ENCODE measurements at places on chromosomes 2 and 18.

DNA sequence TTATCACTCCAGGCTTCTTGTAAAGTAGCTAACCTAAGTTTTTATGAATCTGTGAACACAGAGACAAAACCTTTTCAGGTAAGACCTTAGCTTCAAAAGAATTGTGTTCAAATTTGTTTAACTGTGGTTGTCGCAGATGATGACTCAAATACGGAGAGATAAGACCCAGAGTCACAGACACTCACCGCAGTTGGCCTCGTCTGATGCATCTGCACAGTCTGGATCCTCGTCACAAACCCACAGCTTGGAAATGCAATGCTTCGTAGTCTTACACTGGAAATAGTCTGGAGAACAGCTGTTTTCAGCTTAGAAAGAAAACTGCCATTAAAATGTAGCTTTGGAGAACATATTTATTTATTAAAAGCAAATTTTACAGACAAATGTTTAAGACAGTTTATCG lies 1662.1 kb upstream of the NXPH2 start:
- DNase-seq, result no peak

DNA sequence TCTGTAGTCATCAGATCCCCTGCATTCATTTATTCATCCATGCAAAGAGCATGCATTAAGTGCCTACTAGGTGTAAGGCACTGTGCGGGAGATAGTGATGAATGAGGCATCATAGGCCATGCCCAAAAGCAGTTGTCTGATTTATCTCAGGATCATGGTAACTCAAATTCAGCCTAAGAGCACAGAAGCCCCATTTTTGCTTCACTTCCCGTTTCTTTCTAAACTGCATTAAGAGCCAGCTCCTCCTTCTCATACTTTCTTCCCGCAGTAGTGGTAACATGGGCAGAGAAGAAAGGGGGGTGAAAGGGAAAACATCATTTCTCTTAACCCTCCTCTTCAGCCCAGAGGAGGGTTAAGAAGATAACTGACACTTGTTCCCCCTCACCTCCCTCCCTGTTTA lies 2.9 kb downstream of the GPR45 start:
- no peak for DNase-seq

DNA sequence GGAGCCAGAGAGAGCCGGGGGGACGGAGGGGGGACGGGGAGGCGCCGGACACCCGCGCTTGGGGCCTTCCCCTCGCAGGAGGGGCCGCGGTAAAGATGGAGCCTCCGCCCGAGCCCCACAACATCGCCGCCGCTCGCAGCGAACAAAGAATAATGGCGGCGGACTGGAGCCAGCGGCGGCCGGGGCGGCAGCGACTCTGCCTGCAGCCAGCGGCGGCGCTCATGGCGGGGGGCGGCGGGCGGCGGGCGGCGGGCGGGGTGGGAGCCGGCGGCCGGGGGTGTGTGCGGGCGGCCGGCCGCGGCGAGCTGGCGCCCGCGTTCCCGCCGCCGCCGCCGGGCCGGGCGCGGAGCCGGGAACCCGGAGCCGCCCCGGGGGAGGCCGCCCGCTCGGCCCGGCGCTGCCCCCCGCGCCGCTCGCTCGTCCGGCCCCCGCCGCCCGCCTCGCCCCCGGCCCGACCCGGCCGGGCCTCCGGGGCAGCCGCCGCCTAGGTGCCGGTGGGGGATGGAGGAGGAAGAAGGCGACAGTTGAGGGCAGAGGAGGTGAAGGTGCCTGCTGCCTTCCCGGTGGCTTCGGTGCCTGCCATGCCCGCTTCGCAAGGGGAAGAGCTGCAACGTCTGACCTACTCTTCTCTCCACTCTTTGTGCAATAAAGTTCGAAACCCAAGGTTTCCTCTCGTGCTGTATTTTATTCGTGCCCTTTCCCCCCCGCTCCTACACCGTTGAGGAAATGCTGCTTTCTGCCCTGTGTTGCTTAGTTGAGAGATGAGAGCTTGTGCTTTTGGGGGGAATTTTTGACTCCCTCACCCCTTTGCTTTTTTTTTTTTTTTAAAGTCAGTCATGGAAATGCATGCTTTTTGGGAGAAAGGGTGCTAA lies 634 bp downstream of the CREB1 start:
- DNase-seq, result peak; percentile 75

- DNase-seq, result no peak
These were observed 39.8 kb downstream of the MYO7B start for GRCh38 chr2:127575185-127575765.

DNA sequence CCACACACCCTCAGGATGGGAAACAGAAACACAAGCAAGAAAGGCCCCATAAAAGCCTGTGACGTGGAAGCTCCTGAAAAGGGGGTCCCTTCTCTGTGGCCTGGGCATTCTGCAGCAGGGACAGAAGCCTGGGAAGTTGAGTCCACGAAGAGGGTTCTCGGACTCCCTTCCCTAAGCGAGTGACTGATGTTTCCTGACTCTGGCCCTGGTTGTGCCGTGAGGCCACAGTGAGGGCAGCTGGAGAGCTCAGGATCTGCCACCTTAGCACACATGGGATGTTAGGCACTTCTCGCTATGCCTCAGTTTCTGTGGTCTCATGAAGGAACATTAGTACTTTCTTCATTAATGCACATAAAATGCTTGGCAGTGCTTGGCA lies 87.2 kb upstream of the ZFP36L2 start:
- no peak for DNase-seq

GRCh38 chr2:164429354-164429753 lies 191.9 kb downstream of the GRB14 start:
- no peak for DNase-seq

GRCh38 chr2:117523267-117523666 lies 291.2 kb upstream of the DDX18 start:
- no peak for DNase-seq

GRCh38 chr2:229133155-229133772 lies 137.8 kb downstream of the PID1 start:
- peak; percentile 35 for DNase-seq

GRCh38 chr18:44080054-44080453 lies 600.6 kb upstream of the SETBP1 start:
- no peak for DNase-seq

- no peak for DNase-seq
These were observed 26.1 kb upstream of the PIEZO2 start for GRCh38 chr18:11175266-11175979.

GRCh38 chr2:113227290-113227689 lies 51.4 kb downstream of the PAX8 start:
- DNase-seq, result no peak

- DNase-seq, result no peak
These were observed 190.1 kb upstream of the SP5 start for GRCh38 chr2:170524828-170525565.

DNA sequence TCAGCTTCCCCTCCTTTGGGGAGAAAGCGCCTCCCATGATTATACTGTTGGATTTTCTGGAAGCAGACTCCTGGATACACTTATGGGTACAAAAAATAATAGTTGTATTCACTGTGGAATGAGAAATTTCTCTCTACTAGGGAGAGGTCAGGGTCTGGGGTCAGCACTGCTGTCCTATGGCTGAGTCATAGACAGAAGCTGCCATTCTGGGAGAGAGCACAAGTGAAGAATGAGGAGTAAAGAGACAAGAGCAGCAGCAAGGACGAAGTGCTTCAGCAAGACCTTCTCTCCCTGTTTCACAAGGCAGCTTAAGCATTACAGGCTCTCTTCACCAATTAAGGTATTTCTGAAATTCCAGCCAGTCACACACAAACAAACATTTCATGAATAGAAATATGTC lies 10.1 kb upstream of the UNC80 start:
- no peak for DNase-seq

GRCh38 chr2:207813942-207814341 lies 44.2 kb upstream of the FZD5 start:
- no peak for DNase-seq

DNA sequence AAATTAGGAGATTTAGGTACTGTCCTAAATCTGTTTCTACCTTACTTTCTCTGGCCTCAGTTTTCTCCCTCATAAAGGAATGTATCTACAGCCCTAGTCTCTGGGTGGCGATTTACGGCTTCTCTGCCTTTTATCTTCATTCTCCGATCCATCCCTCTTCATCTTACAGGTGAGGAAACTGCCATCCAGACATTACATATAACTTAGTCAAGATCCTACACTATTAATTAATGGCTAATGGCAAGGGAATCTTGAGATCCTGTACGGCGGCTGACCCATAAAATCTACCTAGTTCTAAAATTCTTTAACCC lies 386 bp upstream of the YIPF4 start:
- DNase-seq, result no peak

GRCh38 chr2:155841442-155841841 lies 491.1 kb downstream of the NR4A2 start:
- no peak for DNase-seq

DNA sequence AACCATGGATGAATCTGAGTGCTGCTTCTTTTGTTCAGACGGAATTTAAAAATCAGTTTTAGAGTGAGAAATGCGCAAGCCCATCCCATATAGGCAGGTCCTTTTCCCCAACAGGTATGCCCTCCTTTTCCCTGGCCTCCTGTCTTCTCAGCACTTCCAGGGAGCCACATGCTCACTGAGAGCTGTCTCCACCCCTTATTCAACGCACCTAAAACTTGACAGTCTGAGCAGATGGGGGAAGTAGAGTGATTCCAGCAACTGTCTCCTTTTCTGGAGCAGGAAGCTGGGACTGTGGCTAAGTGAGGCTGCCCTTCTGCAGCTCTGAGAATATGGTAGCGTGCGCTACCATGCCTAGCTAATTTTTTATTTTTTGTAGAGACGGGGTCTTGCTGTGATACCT lies 53.1 kb upstream of the NOSTRIN start:
- no peak for DNase-seq

DNA sequence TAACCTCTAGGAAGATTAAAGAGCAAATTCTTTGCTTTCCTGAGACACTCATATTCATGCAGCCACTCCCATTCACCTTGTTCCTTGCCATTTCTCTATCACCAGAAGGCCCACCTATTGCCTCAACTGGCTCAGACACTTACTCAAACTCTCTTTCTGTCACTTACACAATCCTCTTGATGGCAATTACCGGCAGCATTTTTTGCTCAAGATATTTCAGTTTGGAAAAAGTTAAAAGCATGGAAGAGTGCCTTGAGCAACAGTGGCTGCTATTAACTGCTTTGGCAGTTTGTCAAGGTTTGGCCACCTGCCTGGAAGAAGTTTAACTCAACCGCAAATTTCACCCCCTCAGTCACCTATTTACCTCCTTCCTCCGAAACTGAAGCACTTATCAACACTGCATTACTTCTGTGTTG lies 1104.0 kb upstream of the PIK3C3 start:
- no peak for DNase-seq

GRCh38 chr18:79118797-79119196 lies 49.6 kb downstream of the ATP9B start:
- DNase-seq, result no peak

DNA sequence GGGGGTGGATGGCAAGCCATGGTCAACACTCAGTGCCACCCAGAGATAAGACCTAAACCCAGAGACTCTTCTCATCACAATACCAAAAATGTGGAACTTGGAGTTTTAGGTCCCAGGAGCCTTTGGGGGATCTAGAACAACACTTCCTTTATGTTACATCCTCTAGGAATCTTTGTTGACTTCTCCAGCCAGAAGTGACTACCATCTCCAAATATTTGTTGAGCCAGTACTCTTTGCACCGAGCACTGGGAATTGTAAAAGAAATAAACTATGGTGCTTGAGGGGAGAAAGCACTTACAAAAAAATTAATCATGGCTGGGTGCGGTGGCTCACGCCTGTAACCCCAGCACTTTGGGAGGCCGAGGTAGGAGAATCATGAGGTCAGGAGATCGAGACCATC lies 120.0 kb upstream of the TMEM200C start:
- no peak for DNase-seq

- DNase-seq, result no peak
These were observed 45.2 kb upstream of the MEIS1 start for GRCh38 chr2:66389651-66390131.
